ENCODE measurements at places on chromosomes 5 and 9.

- DNase-seq: no peak
These were observed 49.7 kb downstream of the OLFM1 start for GRCh38 chr9:135136991-135137832.

GRCh38 chr9:91954841-91955471 is 4.9 kb upstream of the ROR2 start:
- peak; percentile 85 for DNase-seq

DNA sequence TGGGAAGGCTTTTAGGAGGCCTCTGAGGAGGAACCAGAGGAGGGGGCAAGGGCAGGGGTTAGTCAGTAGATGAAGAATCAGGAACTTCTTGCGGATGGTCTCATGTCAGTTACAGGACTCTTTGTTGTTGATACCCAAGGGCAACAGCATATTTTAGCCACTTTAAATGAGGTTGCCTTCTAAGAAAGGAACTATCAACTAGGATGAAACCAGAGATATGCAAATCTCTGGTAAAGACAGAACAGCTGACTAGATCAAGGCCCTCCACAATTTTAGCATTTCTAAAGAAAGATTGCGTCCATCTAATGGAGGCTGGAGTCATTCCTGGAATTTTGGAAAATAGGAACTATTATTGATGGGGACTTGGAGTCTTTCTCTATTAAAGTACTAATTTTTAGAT is 57.7 kb upstream of the KLF4 start:
- no peak for DNase-seq

GRCh38 chr5:43514025-43514424 is 923 bp downstream of the C5orf34 start:
- peak; percentile 20 for DNase-seq

GRCh38 chr5:32357658-32358057 is 44.9 kb upstream of the MTMR12 start:
- DNase-seq: no peak

DNA sequence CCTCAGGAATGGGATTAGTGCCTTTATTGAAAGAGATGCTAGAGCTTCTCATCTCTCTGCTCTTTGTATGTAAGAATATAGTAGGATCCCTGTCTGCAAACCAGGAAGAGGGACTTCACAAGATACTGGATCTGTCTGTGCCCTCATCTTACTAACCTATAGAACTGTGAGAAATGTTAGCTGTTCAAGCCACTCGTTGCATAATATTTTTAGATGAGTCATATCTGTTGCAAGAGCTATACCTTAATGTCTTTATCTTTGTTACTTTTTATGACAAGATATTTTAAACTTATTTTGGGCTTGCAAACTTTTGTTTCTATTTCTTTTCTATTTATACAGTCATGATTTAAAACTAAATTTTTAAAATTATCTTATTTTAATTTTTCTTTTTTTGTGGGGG is 1296.8 kb upstream of the CDH6 start:
- DNase-seq: peak; percentile 4

DNA sequence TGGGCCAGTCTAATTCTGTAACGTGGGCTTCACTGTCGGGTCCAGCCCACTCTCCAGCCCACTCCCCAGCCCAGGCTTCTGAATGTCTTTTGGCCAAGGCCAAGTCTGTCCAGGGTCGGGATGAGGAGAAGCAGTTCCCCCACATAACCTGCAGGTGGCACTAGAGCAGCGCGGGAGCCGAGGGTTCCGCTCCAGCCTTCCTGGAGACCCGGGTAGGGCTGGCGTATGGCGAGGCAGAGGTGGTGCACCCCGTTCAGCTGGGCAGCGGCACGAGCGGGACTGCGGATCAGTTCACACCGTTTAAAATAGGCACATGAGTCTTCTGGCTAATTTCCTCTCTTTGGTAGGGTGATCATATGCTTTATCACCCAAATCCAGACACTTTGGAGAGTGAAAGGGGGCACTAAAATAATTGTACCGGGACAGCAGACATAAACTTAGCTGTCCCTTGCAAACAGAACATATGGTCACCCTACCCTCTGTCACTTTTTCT is 185.9 kb downstream of the MSX2 start:
- DNase-seq: peak; percentile 57

- peak; percentile 87 for DNase-seq
These were observed 3.9 kb upstream of the GNAQ start for GRCh38 chr9:78035383-78035993.

GRCh38 chr9:91060520-91061343 is 259.1 kb downstream of the SYK start:
- DNase-seq: no peak
